ENCODE measurements at places on chromosomes 1 and 21.

GRCh38 chr1:21325731-21326387 lies 35.6 kb upstream of the ECE1 start:
- no peak for DNase-seq

DNA sequence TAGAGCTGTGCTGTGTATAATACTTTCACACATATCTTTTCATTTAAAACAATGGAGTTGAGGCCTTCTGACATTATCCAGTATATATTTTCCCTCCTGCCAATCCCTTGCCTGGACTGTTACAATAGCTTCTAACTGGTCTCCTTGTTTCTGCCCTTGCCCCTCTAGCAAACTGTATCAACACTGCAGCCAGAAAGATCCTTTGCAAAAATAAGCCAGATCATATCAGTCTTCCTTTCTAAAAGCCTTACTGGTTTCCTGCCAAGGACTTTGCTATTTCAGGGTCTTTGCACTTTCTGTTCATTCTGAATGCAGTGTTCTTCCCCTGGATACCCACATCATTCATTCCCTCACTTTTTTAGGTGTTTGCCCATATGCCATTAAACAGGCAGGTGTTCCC lies 370.1 kb downstream of the PTBP2 start:
- DNase-seq, result no peak

- no peak for DNase-seq
Observed at GRCh38 chr1:117171900-117172511, 38.7 kb downstream of the VTCN1 start.

DNA sequence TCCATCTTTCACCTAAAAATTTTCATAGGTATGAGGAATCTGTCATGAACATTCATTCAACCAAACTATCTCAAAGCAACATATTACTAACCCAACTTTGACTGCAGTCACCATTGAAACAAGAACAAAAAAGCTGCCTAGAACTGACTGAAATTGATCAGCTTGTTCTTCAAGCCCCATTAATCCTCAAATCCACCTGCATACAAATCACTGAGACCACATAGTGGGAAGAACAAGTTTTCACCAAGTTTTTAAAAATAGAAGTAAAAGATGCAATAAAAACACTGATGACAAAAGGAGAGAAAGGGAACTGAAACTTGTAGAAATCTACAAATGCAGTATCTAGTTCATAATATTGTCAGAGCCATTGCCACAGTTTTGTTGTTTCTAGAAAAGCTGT lies 6.1 kb downstream of the SORT1 start:
- DNase-seq, result no peak

- no peak for DNase-seq
Observed at GRCh38 chr1:4172644-4173599, 272.9 kb upstream of the C1orf174 start.

- DNase-seq, result no peak
Observed at GRCh38 chr21:45615145-45615711, 28.3 kb upstream of the PCBP3 start.

- peak; percentile 82 for DNase-seq
Observed at GRCh38 chr1:44631647-44632539, 42.4 kb downstream of the TMEM53 start.

GRCh38 chr1:183514235-183514634 lies 41.9 kb downstream of the SMG7 start:
- no peak for DNase-seq

- DNase-seq, result peak; percentile 53
Observed at GRCh38 chr1:24301785-24302175, 17.4 kb upstream of the GRHL3 start.

GRCh38 chr1:110138956-110139355 lies 11.3 kb upstream of the SLC6A17 start:
- no peak for DNase-seq

GRCh38 chr1:84620720-84621313 lies 46.6 kb upstream of the CTBS start:
- peak; percentile 70 for DNase-seq

DNA sequence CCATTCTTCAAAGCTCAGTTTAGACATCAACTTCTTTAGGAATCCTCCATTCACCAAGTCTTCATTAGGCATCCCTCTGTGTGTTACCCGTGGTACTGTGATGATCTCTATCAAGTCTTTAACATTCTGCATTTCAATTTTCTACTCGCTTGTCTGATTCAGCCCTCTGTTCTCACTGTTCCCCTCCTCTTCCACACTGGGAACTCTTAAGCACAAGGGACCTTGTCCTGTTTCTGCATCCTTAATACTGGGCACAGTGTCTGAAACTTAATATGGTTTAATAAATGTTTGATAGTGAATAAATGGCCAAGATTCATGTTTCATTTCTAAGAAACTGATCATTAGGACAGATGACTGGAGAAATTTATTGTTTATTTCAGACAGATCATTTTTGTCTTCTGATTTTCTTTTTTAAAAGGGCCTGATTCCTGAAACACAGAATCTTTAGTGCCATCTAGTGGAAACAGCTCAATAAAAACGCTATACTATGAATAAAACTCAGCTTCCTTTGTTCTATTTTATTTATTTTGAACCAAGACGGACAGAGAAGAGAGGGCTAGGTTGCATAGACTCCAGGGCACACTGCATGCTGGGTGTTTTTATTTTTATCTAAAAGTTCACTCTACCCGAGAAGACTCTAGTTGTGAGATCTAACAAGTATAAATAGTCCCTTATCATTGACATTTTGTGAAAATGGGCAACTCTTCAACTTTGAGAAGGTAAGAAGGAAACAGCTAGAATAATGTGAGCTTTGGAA lies 7.0 kb upstream of the TRIM45 start:
- peak; percentile 46 for DNase-seq

GRCh38 chr1:18409609-18410237 lies 71.0 kb upstream of the KLHDC7A start:
- DNase-seq, result no peak

DNA sequence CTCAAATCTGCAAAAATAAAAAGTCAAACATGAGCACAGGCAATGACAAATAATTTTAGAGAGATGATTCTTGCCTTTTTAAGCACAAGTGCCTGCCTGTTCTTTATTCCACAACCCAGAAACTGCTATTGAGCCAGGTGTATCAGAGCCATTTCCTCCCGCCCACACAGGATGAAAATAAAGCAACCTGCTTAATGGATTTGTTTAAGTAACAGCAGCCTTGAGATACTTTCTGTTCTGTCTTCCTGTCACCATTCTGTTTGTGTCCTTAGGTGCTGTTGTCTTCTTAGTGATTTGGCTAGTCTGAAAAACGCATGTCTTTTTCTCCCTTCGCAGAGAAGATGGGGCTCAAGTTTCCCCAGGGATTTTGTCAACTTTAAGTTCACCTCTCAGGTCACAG lies 11.4 kb downstream of the RPE65 start:
- no peak for DNase-seq

DNA sequence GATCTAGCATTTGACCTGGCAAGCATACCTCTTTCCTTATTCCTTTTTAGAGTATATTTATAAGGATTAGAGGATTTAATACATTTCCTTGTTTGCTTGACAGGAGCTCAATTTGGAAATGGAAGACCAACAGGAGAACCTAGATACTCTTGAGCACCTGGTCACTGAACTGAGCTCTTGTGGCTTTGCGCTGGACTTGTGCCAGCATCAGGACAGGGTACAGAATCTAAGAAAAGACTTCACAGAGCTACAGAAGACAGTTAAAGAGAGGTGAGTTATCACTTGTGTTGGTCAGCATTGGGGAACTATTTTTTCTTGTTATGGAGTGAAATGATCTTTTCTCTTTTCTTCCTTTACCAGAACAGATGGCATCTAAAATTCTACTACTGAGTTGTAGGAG lies 123.4 kb upstream of the BMP8A start:
- DNase-seq, result no peak

DNA sequence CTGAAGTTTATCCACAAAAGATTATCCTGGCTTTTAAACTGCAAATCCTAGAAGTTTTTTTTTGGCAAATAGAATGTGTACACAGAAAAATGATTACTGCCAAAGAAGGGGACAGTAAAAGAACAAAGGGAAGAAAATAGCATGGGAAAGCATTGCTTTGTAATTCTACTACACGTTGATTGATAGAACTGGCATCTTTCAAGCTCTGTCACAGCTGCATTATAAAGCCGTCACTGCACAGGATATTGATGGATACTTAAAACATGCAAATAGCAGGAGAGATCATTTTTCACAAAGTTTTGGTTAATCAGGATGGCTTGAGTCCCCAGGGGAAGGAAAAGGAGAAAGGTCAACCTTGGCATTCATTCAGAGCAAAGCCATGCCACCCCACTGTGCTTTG lies 183.7 kb upstream of the RRP15 start:
- no peak for DNase-seq

GRCh38 chr21:31870472-31871193 lies 2.2 kb upstream of the HUNK start:
- DNase-seq, result no peak

DNA sequence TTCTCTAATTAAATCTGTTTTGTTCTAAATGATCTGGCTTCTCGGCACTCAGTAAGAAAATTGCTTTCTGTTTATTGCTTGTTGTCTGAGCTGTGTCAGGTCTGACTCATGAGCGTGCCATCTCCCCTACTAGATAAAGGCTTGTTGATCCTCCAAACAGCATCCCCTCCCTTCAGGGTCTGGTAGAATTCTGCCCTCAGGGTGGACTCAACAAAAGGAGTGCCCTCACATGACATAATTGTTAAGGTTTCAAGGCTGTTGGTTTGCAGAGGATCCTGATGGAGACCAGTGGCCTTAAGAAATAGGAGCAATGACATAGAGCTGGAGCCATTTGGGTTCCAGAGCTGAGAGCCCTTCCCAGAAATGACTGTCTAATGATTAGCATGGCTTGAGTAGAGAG lies 36.0 kb upstream of the ATP2B4 start:
- DNase-seq, result peak; percentile 27

- no peak for DNase-seq
Observed at GRCh38 chr1:31620631-31621497, 3.4 kb downstream of the HCRTR1 start.

DNA sequence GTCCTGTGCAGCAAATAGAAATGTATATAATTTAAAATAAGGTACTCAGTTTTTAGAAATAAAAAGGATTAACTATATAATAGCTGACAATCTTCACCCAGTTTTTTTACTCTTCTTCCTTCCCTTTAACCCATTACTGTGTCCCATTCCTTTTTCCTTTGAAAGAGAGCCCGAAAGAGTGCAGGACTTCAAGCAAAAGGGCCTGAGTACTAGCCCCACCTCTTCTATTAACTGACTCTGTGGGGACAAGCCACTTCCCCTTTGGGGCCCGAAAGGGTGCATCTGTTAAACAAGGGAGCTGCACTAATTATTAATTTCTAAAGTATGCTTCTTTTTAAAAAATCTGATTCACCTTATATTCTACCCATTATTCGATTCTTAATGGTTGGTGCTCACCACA lies 3.3 kb downstream of the USP24 start:
- no peak for DNase-seq

- no peak for DNase-seq
Observed at GRCh38 chr1:51963592-51964308, 26.8 kb downstream of the RAB3B start.

- no peak for DNase-seq
Observed at GRCh38 chr1:101178341-101178687, 58.5 kb upstream of the S1PR1 start.

- no peak for DNase-seq
Observed at GRCh38 chr1:234825498-234826165, 215.7 kb upstream of the IRF2BP2 start.

GRCh38 chr21:45470773-45471524 lies 66.0 kb downstream of the COL18A1 start:
- DNase-seq, result peak; percentile 93

DNA sequence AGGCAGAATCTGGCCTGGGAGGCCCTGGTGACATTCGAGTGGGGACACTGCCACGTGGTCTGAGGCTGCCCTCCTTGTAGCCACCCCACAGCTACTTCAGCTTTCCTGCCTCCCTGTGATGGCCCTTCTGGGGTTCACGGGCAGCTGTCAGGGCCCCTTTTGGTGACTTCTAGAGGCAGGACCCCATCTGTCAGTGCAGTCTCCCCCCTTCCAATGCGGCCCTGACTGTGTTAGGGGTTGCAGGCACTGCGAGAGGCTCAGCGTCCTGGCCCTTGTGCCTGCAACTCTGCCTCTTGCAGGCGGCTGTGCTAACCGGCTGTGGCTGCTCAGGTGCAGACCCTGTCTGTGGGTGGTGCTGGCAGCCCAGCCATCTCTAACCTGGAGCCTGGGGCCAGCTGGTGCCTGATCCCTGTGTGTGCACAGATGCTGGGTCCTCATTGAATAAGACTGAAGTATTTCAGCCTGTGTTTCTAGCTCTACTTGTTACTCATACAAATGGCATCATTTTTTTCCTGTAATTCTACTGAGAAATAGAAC lies 62.2 kb downstream of the S100B start:
- no peak for DNase-seq

GRCh38 chr21:44969931-44970755 lies 30.3 kb downstream of the SLX9 start:
- DNase-seq, result peak; percentile 52

DNA sequence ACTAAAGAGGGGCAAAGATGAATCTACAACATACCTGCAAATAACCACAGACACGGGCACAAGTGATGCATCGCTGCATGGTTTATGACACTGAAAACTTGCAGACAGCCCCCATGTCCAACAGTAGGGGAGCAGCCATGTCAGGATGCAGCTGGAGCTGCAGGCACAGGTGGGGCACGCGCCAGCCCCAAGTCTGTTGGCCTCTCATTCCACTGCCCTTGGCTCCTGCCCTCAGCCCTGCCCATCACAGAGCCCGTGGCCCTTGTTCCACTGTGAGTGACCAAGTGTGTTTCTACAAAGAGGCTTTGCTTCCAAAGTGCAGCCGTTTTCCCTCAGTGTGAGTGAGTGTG lies 3.2 kb upstream of the PADI4 start:
- DNase-seq, result no peak

GRCh38 chr1:21599402-21599801 lies 69.8 kb downstream of the RAP1GAP start:
- no peak for DNase-seq

- DNase-seq, result no peak
Observed at GRCh38 chr1:111241797-111242196, 14.3 kb downstream of the CHI3L2 start.

All from AG10803 (cell line).